T-cell (primary cell): ENCODE measurements at places on chromosomes 12 and 14.
A peak's percentile ranks its signal among the peaks of the same experiment; 100 is the strongest.

DNA sequence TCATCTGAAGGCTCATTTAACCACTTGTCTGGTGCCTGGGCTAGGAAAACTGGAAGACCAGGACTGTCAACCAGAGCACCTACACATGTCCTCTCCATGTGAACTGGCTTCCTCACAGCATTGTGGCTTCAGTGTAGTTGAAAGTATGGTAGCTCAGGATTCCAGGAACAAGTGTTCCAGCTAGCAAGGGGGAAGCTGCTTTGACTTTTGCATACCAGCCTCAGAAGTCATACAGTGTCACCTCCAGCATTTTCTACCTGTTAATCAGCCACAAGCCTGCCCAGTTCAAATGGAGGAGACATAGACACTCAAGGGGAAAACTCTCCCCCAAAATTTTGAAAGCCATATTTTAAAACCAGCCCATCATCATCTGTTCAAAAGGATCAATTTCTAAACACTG is 212.8 kb upstream of the CAND1 start:
- no peak for DNase-seq

DNA sequence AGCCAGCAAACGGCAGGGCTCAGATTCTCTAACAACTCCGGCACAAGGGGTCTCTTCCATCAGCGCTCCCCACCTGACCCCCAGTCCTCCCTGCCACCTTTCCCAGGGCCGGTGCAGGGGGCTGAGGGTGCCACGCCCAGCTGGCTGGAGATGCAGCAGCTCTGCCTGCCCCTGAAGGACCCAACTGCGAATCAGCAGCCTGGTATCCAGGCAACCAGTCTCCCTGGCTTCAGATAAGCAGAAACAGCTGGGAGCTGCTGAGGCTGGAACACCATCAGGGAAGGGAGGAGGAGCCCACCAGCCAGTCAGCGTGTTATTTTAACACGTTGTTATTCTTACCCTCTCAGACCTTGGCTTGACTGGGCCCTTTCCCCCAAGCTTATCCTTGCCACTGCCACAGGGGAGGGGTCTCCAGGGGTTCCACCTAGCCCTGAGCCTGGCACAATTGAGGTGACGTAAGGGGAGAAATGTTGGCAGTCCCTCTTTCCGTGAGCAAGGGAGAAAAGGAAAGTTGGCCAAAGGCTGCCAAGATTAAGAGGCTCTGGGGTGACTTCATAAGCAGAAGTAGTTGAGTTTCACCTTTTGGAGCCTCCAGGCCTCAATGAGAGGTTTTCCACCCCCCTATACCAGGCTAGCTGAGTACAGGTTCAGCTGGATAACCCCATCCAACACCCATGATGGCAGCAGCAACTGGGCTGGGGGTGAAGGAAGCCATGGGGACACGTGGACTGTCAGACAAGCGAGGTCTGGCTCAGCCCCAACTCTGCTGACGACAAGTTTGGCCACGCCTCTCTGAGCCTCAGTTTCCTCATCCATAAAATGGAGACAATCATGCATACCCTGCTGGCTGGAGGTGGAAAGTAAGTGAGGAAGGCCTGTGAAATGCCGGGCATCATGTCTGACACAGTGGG is 91.1 kb downstream of the IRF2BPL start:
- DNase-seq, result no peak

- DNase-seq, result peak; percentile 72
Measured at GRCh38 chr14:97458661-97459579, 661.7 kb downstream of the VRK1 start.

- peak; percentile 72 for DNase-seq
Measured at GRCh38 chr12:57476162-57476992, 3.3 kb downstream of the ARHGAP9 start.

- no peak for DNase-seq
Measured at GRCh38 chr12:93780101-93780641, 103.0 kb downstream of the CRADD start.

GRCh38 chr12:82663893-82664292 is 22.8 kb upstream of the TMTC2 start:
- DNase-seq, result no peak

DNA sequence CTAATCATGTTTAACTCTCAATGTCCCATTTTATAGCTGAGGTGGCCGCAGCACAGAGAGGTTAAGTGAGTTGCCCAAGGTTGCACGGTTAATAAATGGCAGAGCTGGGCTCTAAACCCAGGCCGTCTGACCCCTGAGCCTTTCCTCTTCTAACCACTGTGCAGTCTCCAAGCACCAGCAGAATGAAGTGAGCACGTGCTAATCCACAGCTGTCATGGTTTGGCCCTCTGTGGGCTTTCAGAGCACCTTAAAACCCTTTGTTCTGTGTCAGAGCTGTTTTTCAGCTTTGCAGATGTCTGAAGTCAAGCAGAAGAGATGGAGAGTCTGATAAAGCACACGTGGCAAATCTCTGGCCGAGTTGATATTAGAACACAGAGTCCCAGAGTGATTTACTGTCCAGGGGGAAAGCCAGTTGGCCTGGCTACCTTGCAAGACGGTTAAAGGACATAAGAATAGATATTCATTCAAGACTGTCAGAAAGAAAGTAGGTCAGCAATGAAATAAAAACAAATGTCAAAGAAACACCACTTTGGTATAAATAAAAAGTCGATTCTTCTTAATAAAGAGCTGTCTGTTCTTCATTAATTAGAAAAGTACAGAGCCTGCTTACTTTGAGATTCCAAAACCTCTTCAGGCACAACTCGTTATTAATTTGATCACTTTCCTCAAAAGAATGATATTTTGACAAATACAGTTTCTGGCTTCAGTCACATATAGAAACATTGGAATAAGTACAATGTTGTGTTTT is 107.3 kb downstream of the CRADD start:
- DNase-seq, result no peak

- no peak for DNase-seq
Measured at GRCh38 chr12:47408171-47408871, 297.5 kb downstream of the RPAP3 start.

DNA sequence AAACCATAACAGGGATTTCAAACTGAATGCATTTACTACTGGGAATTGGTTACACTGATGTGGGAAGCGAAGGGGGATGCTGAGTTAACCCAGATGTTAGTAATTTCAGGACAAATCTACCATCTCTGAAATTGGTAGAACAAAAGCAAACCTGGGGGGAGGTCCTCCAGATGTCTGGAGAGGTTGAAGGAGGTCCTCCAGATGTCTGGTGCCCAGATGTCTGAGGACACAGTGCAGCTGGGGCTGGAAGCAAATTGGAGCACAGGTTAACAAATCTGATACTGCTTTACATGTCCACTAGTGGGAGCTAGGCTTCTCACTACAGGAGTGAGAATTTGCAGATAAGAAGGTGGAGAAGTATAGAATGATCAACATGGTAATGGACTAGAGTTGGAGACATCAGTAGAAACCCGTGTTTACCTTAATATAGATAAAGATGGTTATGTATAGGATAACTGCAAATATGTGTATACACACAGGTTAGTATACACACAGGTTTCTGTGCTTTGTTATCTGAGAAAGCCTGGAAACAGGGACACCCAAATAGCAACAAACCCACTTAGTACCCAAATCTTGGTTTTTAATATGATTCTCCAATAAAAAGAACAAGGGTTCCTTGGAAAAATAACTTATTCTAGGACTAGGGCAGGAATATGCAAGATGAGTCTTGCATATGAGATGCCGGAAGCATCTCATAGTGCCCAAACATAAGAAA is 162.5 kb downstream of the C12orf50 start:
- no peak for DNase-seq

GRCh38 chr12:130463818-130464670 is 126.4 kb downstream of the PIWIL1 start:
- DNase-seq, result no peak

DNA sequence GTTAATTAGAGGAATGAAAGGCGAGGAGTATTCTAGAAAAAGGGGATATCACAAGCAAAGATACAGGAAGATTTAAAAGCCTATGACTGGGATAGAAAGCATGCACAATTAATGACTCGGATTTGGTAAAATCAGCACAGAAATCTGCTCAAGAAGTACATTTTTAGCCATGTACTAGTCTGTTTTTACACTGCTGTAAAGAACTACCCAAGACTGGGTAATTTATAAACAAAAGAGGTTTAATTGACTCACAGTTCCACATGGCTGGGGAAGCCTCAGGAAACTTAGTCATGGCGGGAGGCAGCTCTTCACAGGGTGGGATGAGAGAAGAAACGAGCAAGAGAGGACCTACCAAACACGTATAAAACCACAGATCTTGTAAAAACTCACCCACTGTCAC is 716.3 kb upstream of the MDGA2 start:
- no peak for DNase-seq

DNA sequence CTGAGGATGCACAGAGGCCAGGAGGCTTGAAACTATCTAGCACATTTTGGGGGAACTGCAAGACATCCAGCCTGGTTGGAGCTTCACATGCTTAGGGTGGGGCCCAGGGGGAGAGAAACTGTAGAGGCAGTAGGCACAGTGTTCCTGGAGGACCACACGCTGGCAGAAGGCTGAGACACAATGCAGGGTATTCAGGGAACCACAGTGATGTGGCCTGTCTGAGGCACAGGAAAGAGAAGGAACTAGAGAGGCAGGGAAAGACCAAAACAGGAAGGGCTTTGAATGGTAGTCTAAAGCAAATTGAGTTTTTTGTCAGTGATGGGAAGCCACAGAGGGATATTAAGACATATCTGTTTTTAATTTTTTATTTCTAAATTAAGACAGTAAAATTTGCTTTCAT is 100.2 kb upstream of the PRICKLE1 start:
- DNase-seq, result no peak

- no peak for DNase-seq
Measured at GRCh38 chr12:38124247-38125012, 192.1 kb upstream of the ALG10B start.

DNA sequence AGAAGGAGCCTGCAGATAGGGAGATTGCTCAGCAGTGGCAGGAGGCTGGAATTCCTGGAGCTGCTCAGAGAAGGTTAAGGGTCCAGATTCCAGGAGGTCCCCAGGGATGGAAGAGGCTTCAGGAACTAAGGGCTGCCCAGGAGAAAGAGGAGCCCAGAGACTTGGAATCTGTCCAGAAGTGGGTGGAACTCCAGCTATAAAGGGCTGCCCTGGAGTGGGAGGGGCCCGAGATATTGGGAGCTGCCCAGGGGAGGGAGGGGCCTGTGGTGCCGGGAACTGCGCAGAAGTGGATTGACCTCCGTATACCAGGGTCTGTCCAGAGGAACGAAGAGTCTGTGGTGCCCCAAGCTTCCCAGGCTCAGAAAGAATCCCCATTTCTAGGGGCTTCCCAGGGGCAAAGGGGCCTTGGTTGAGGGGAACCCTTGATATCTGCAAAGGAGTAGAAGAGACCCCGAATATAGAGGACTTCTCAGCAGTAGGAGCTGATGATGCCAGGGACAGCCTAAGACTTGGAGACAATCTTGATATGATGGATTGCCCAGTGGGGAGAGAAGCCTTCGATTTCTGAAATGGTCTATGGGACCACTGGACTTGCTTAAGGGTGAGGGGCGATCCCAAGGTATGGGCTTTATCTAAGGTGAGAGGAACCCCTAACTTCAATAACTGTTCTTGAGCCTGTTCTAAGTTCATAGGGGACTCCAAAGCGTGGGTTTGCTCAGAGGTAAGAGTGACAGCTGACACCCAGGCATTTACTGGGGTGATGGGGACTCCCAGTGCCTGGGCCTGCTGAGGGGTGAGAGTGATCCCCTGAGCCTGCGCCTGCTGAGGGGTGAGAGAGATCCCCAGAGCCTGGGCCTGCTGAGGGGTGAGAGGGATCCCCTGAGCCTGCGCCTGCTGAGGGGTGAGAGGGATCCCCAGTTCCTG is 45.0 kb downstream of the FAM186A start:
- no peak for DNase-seq

DNA sequence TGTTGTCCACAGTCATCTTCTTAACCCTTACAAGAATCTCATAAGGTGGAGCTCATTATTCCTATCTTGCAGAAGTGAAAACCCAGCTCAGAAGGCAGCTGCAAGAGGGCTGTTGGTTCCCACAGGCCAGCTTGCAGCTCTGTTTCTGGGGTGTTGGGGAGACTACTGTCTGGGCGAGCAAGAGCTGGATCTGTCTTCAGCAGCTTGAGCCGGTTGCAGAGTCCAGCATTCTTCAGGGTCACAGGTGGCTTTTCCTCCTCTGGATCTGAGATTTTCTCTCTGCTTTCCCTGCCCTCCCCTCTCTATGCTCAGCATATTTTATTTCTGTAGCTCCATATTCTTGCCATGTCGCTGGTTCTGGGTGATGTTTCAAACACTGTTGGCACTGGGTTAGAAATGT is 87.4 kb downstream of the PAPOLA start:
- DNase-seq, result no peak
